Temporal lobe (tissue), 4 donors: ENCODE measurements at places on chromosomes 3 and 15. TPM values are rescaled to one million over a fixed set of nuclear protein-coding genes. Genes with fewer than 3 reads are reported as not detected.

The SLC51B gene
- not detected for total RNA-seq

The ABHD14A gene
- 11.6 TPM for total RNA-seq

The SPTSSB gene
- 3.0 TPM for total RNA-seq

The TIMP4 gene
- 3.4 TPM for total RNA-seq

The SLC7A14 gene
- 5.2 TPM for total RNA-seq

The AHSG gene
- not detected for total RNA-seq

The CSTA gene
- not detected for total RNA-seq

The LRRC2 gene
- 2.5 TPM for total RNA-seq

The RHOV gene
- 8.9 TPM for total RNA-seq

The CHRFAM7A gene
- 2.7 TPM for total RNA-seq

The CD80 gene
- 0.49 TPM for total RNA-seq

The CPA3 gene
- total RNA-seq = not detected

The KNG1 gene
- total RNA-seq = not detected

The MAGI1 gene
- 40.8 TPM for total RNA-seq

The ZNF502 gene
- total RNA-seq = 10.8 TPM

The FRMD5 gene
- 19.7 TPM for total RNA-seq

The TGM4 gene
- total RNA-seq = not detected

The GXYLT2 gene
- 4.7 TPM for total RNA-seq
